ENCODE measurements at places on chromosomes 7 and 10. TPM values are rescaled to one million over a fixed set of nuclear protein-coding genes. Genes with fewer than 3 reads are reported as not detected.

DNA sequence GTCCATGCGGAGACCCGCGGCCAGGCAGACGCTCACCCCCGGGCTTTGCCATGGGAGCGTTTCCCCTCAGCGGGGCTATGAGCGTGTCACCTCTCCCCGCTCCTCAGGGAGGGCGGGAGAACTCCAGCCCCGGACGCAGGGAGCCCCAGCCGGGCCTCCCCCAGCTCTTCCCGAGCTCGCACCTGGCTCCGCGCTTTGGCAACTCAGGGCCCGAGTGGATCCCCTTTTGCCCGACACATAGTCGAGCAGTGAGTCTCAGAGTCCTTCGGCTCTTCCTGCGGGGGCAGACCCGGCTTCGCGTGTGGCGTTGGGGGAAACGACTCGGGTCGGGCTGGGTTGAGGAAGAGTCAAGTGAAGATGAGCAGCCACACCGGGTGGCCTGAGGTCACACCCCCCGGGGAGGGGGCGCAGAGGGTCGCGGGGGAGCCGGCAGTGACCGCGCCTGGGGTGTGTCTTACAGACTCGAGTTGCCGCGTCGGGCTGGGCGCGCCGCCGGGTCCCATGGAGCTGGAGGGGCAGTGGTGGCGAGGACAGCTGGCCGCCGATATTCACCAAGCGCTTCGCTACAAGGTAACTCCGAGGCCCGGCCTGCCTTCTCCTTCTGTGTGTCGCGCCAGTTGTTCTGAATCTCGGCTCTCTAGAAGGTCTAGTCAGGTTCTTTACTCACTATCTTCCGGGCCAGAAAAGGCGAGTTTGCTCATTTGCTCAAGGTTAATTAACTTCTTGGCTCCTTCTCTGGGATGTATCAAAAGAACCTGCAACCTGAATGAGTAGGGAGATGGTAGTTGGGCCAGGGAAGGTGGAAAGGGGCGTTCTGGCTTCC, 721 bp downstream of the CCNJ start:
- peak; percentile 49 for DNase-seq
- no peaks in the 10 kb centered on the region for H3K27me3 ChIP-seq
- peak overlapping the region; percentile 95 for H3K4me3 ChIP-seq
- H3K27ac ChIP-seq, result no peak overlapping the region
- H3K4me1 ChIP-seq, result no peaks in the 10 kb centered on the region

GRCh38 chr7:94431619-94432280, 37.1 kb downstream of the COL1A2 start:
- no peaks in the 10 kb centered on the region for H3K27me3 ChIP-seq
- no peak overlapping the region for H3K4me3 ChIP-seq
- H3K27ac ChIP-seq, result no peak overlapping the region
- H3K4me1 ChIP-seq, result no peaks in the 10 kb centered on the region

DNA sequence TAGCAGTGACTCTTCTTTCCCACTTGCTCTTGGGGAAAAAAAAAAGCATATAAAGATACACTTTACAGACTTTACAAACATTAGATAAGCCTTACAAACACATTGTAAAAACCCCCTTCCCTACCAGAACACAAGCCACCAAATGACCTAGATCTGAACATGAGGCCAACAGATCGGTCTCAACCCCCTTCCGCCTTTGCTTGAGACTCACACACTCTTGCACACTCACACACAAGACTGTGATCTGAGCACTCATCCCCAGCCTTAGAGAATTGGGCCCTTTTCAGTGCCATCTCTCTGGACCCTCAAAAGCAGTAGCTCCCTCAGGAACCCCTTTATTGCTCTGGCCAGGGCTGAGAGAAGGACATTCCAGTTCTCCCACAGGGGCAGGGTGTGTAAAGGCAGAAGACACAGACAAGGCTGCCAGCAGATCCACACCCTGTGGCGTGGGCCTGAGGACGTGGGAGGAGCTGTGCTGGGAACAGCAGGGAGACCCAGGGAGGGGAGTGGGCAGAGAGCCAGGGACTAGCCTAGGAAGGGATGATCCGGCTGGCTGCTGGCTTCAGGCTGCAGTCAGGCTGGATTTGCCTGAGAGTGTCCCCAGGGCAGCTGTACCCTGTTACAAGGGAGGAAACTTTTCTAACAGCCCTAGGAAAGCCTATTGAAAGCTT, 206.7 kb downstream of the KIAA1217 start:
- no peak overlapping the region for H3K4me3 ChIP-seq
- no peaks in the 10 kb centered on the region for H3K36me3 ChIP-seq
- no peak for DNase-seq
- no peaks in the 10 kb centered on the region for H3K27me3 ChIP-seq
- no peak overlapping the region for H3K27ac ChIP-seq

DNA sequence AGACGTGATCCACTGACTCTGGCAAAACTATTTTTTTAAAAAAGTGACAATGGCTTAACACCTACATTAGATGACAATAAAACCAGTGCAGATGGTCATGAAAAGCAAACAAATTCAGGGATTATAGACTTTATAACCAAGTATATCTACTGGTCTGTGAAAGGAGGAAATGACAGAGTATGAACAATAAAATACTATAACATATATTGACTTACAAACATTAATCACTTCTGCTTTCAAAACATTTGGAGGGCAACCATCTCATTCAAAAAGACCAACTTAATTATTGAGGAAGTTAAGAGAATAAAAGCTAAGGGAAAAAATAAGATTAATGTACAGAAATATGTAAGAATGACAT, 34.8 kb downstream of the JMJD1C start:
- peaks cover 4% of the 10 kb centered on the region for H3K36me3 ChIP-seq
- no peak overlapping the region for H3K4me3 ChIP-seq
- no peak for DNase-seq
- H3K27me3 ChIP-seq, result no peaks in the 10 kb centered on the region

DNA sequence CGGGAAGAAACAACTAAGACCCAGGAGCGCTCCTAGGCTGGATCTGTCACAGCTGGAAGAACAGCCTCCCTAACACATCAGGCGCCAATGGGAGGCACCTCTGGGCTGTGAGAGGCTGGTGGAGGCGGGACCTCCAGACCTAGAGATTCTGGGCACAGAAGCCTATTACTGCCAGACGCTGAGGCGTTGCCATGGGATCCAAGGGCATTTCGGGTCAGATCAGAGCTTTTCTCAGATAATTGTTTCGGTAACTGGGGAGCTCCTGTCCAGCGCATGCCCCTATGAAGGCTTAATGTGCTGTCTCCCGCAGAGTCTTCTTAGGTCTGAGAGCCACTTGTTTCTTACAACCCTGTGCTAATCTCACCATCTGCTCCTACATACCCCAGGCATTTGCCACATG, 339.2 kb downstream of the ZNF716 start:
- no peaks in the 10 kb centered on the region for H3K4me1 ChIP-seq
- DNase-seq, result no peak
- H3K36me3 ChIP-seq, result peaks cover 11% of the 10 kb centered on the region
- H3K4me3 ChIP-seq, result no peak overlapping the region
- no peak overlapping the region for H3K27ac ChIP-seq
- H3K27me3 ChIP-seq, result no peaks in the 10 kb centered on the region

DNA sequence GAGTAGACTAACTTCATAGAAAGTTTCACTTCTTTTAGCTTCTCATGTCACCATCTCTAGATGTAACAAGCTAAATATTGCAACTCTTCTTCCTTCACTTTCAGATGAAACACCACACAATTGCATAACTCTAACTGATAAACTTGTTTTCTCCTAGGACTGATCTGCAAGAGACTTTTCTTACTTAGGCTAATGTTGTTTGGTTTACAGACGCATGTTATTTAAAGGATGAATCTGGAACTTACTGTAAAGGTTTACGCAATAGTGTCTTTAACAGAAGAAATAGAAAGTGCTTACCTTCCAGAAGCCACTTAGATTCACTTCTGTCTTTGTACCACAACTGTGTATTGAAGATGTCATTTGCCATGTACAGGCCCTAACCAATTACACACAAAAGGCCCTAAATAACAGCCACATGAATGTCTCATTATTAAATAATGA, 22.1 kb upstream of the ZC3HAV1 start:
- H3K36me3 ChIP-seq, result no peaks in the 10 kb centered on the region
- H3K27me3 ChIP-seq, result no peaks in the 10 kb centered on the region
- no peak for DNase-seq
- H3K4me1 ChIP-seq, result no peaks in the 10 kb centered on the region

DNA sequence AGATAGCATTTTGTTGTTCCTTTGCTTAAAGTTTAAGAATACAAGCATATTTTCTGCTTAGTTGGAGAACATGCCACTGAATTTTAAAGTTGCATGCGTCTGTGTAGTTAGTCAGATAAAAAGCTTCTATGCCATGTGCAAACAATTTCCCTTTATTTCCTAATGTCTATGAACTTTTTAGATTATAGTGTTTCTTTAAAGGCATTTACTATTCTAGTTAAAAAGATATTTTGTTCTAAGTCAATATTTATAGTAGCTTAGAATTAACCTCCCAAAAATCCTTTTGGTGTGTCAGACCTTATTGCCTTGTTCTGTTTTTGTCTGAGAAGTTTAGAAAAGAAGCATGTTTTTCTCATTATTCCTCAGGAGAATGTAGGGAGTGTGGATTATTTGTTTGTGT, 99.0 kb upstream of the GATA3 start:
- no peak for DNase-seq
- no peak overlapping the region for H3K4me3 ChIP-seq

GRCh38 chr7:47678641-47679380, 96.9 kb upstream of the TNS3 start:
- H3K36me3 ChIP-seq, result peaks cover 3% of the 10 kb centered on the region
- H3K4me1 ChIP-seq, result peaks cover 10% of the 10 kb centered on the region
- no peaks in the 10 kb centered on the region for H3K27me3 ChIP-seq
- no peak overlapping the region for H3K27ac ChIP-seq
- no peak for DNase-seq

DNA sequence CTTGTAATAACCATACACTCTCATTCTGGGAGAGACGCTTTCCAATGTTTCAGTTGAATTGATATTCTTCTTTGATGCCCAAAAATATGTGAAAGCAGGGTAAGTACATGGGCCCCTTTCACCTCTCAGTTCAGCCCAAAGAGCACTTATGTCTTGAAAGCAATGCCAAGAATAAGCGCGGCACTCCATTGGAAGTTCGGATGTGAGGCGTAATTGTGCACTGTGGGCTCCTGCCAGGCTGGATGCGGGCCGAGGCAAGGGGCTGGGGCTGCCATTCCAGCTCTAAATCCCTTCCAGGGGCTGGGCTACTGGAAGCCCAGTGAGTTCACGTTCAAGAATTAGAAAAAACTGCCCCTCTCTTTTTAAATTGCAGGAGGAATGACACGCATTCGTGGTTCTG, 113.8 kb downstream of the EBF3 start:
- DNase-seq, result peak; percentile 19
- H3K27ac ChIP-seq, result no peak overlapping the region
- H3K4me3 ChIP-seq, result no peak overlapping the region

DNA sequence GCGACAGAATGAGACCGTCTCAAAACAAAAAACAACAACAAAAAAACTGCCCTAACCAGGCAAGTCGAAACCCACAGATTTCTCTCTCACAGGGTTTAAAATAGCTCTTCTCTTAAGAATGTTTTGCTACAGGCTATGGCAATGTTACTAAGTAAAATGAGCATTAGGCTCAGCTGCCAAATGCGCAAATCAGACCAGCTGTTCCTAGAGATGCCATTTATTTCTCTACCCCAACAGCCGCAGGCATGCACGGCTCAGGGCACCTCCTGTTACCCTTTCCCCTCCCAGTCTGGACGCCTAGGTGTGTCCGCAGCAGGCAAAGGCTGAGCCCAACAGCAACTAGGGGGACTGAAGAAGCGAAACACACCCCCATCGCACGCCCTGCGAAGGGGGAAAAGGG, 168.3 kb upstream of the MBL2 start:
- H3K36me3 ChIP-seq, result peaks cover 3% of the 10 kb centered on the region
- H3K27me3 ChIP-seq, result no peaks in the 10 kb centered on the region
- H3K27ac ChIP-seq, result no peak overlapping the region

DNA sequence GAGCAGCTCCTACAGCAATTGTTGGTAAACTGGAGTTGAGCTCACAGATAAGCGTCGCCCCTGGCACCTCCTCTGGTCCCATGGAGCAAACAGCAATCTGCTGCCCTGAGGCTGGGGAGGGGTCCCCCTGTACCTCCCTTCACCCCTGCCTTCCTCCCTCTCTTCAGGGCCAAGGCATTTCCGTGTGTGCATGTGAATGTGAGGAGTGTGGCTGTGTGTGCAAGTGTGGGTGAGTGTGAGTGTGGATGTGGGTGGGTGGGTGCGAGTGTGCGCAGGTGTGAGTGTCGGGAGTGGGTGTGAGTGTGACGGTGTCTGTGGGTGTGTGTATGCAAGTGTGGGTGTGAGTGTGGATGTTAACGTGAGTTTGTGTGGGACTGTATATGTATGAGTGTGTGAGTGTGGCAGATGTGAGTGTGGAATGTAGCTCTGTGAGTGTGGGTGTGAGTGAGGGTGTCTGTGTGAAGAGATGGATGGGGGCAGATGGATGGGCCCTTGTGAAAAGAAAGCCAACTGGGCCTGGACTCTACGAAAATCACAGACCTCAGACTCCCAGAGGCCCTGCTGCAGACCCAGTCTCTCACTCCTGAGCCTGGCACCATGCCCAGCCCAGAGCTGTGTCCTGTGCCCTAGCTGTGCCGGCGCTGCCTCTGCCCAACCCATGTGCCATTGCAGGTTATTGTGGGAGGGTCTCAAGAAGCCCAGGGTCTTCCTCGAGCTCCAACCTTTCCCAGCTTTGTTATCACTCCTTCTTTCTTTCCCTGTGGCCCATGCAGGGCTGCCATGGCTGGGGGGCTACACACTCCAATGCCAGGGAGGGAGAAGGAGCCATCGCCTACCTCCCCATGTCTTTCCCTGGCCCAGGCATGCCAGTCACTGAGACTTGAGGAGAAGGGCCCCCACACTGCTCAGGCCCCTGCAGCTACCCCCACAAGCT, 73.9 kb downstream of the GRID1 start:
- H3K36me3 ChIP-seq, result no peaks in the 10 kb centered on the region
- peaks cover 3% of the 10 kb centered on the region for H3K4me1 ChIP-seq
- H3K27ac ChIP-seq, result no peak overlapping the region
- H3K4me3 ChIP-seq, result no peak overlapping the region
- DNase-seq, result peak; percentile 25

GRCh38 chr7:17638727-17639126, 301.6 kb downstream of the SNX13 start:
- H3K27me3 ChIP-seq, result no peaks in the 10 kb centered on the region
- H3K27ac ChIP-seq, result no peak overlapping the region
- no peak overlapping the region for H3K4me3 ChIP-seq
- H3K4me1 ChIP-seq, result no peaks in the 10 kb centered on the region
- no peak for DNase-seq

AS3MT gene
- 16.5 TPM for total RNA-seq

ERVW-1 gene
- 0.09 TPM for total RNA-seq

SPAM1 gene
- not detected for total RNA-seq

C7orf57 gene
- total RNA-seq, result 0.35 TPM

CALHM3 gene
- total RNA-seq, result not detected

ERV3-1 gene
- total RNA-seq, result 13.9 TPM
